Heart left ventricle (tissue), 16 donors: ENCODE measurements at places on chromosomes 5 and 9.
A peak's percentile ranks its signal among the peaks of the same experiment; 100 is the strongest.

DNA sequence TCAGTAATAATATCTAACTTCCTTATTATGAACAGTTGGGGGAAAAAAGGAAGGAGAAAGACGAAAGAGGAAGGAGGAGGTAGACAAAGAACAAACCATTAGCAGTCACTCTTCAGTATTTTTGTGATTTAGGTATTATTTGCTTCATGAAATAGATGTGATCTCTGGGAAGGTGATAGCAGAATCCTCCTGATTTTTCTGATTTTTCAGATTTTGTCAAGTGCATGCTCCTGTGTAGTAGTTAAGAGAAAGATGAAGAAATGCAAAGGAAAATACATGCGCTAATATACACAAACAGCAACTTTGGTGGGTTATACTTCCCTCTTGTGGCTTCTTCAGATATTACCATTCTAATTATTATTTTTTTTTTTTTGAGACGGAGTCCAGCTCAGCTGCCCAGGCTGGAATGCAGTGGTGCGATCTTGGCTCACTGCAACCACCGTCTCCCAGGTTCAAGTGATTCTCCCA is 31.6 kb downstream of the LMNB1 start:
- DNase-seq, result no peak

DNA sequence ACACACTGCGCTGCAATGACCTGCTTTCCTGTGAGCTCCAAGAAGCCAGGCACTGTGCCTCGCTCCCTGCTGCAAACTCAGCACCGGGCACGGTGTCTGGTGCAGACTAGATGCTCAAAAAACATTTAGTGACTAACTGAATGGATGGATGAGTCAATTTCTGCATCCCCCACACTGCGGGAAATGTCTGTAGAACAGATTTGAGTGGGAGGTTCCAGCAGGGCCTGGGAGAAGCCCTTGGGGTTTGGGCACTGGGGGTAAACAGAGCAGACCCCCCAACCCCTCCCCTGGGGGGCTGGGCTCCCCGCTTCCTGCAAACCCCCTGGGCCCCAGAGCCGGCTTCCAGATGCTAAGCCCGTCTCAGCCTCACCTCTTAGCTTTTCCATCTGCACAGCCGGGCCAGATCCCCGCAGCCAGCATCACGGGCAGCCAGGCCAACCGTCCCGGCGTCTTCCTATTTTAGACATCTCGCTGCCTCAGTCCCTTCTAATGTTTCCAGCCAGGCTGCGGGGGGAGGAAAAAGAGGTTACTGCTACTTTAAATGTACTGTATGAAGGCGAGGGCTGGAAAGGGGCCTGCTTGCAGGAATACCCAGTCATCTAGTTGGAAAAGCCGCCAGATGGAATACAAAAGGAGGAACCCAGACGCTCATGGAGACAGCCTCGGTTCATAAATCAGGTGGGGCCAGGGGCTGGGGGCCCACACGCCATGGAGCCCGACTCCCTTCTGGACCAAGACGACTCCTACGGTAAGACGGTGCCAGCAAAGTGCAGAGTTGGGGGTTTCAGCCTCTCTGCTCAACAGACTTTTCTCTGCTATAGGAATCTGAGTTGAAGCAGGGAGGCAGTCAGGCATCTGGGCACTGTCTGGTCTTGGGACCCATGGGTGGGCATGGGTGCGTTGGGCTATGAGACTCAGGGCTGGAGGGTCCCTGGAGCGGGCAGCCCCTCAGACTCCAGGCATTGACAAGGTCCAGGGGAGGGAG is 67.1 kb upstream of the GGTA1 start:
- DNase-seq, result peak; percentile 77

GRCh38 chr5:96115147-96115807 is 153.6 kb upstream of the ELL2 start:
- DNase-seq, result no peak

GRCh38 chr9:123371228-123371584 is 15.2 kb downstream of the CRB2 start:
- no peak for DNase-seq

DNA sequence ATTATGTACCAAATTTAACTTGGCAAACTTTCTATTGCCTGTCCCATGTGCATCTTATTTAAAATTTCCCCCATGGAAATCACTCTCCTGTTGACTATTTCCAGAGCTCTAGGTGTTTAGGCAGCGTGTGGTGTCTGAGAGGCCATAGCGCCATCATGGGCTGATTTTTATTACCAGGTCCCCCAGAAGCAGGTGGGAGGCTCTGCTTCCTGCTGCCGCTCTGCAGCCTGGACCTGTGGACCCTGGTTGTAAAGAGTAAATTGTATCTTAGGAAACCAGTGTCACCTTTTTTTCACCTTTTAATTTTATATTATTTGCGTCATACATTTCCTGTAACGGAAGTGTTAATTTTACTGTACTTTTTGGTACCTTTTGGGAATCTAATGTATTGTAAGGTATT is 6.4 kb downstream of the HNRNPAB start:
- DNase-seq, result peak; percentile 8

DNA sequence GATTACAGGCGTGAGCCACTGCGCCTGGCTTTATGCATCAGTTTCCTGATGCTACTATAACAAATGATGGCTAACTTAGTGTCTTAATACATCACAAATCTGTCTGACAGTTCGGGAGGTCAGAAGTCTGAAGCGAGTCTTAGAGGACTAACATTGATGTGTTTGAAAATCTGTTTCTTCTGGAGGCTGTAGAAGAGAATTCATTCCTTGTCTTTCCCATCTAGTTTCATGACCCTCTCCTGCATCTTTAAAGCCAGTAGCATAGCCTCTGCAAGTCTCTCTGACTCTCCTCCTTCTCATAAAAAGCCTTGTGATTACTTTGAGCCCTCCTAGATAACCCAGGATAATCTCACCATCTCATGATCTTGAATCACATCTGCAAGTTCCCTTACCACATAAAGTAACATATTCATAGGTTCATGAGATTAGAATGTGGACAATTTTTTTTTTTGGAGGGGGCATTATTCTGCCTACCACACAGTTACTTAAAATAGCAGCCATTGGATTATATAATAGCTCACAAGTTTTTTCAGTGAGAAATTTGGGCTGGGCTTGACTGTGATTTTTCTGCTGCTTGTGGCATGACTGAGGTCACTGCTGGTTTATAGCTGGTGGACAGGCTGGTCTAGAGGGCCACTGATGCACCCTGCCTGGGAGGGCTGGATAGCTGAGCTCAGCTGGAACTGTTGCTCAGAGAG is 134.8 kb downstream of the FBXL7 start:
- no peak for DNase-seq

- DNase-seq, result no peak
These were observed 216.1 kb downstream of the FSTL4 start for GRCh38 chr5:133396187-133396741.

DNA sequence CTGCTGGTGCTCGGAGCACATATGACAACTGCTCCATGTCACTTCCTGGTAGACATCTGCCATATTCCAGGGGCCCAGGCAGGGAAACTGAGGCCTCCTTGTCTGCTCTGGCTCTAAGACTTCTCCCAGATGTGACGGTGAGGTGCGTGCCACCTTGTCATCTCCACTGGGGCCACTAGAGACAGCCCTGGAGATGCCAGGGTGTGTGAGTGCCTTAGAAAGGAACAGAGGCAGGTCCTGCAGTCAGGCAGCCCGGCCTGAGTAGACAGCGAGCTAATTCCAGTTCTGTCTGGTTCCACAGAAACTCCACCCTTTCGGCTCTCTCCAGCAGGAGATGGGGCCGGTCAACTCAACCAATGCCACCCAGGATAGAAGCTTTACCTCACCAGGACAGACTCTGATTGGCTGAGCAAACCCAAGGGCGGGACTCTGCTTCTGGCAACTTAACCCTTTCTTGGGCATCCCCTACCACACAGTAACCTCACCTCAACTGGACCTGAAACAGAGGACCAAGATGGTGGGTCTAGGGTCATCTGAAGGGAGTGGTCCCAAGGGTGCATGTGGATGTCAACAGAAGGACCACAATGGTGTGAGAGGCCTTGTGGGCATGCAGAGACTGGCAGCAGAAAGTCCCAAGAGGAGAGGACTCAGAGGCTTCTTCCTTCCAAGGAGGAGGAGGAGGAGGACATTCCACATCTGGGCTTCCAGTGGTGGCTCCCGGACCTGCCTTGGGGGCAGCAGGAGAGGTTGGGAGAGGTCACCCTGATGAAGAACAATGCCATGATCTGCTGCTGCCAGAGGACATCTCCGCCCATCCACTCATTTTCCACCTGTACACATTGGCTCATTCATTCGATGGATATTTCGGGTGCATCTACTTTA is 77.7 kb downstream of the RGS3 start:
- DNase-seq, result peak; percentile 28

- DNase-seq, result no peak
These were observed 35.4 kb upstream of the SLC2A8 start for GRCh38 chr9:127361561-127361960.
